ENCODE measurements at places on chromosomes 5 and 9. TPM values are rescaled to one million over a fixed set of nuclear protein-coding genes. Genes with fewer than 3 reads are reported as not detected.

DNA sequence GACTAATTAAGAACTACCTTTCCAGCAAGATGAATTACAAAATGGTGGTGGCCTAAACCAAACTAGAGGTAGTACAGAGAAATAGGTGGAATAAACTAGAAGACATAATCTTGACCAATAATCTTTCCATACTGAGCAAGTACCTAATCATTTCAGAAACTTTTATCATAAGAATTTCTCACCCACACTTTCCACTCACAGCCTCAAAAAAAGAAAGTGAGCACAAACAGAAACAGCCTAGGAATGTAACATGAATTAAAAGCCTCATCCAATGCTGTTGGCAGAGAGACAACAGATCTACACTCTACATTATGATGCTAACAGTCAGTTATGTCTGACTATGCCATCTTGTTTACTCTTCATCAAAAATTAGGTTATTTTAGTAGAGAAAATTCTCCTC, 1.3 kb downstream of the RNF38 start:
- DNase-seq: no peak

SNX2 gene
- 74.2 TPM for total RNA-seq

DNA sequence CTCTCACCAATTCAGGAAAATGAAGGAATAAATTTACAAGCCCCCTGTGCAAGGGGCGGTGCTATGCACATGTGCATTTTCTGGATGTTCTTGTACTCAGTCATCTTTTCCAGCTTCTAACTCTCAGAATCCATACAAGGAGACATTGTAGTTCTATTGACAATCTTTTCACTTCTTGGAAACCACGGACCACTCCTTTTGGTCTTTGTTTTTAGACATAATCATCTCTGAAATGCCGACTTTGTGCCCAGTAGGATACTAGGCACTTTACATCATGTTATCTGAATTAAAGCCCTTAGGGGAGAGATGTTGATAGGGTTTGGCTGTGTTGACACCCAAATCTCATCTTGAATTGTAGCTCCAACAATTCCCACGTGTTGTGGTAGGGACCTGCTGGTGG, 322.6 kb upstream of the WWC1 start:
- no peak for DNase-seq

MGAT1 gene
- total RNA-seq: 24.1 TPM

- no peak for DNase-seq
Measured at GRCh38 chr5:163760498-163760897, 255.1 kb downstream of the MAT2B start.

DNA sequence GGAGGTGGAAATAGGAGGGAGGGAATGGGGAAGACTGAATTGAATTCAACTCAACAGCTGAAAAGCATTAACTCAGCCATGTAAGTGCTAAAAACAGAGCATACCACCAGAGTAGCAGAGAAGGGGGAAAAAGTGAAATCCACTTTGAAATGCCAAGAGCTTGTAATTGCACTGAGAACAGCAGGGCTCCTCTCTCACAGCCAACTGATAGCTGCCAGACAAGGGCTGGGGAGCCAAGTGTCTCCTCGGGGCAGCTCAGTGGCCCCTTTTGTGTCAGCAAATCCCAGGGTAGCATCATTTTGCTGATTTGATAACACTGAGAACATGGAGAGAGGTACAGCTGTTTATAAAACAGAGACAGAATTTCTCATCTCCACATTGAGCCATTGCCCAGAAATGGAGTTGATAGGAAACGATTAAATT, 182.5 kb downstream of the FRMD3 start:
- DNase-seq: no peak

- DNase-seq: no peak
Measured at GRCh38 chr9:76401580-76402354, 7.5 kb upstream of the RFK start.

DNA sequence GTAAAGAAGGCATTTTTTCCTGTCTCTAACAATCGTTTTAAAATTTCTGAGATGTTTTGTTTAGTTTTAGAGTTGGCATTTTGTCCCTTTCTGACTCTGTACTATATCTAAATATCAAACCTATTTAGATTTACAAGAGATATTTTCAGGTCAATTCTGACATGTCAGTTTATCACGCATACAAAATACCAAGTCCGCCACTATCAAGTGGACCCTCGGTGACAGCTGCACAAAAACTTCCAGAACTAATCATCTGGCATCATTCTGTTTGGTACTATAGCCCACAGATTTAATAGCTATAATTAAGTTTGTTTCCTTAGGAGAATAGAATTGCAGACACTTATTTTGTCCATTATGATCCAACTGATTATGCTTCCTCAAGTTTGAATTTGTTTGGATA, 1278.2 kb downstream of the CDH12 start:
- no peak for DNase-seq

DNA sequence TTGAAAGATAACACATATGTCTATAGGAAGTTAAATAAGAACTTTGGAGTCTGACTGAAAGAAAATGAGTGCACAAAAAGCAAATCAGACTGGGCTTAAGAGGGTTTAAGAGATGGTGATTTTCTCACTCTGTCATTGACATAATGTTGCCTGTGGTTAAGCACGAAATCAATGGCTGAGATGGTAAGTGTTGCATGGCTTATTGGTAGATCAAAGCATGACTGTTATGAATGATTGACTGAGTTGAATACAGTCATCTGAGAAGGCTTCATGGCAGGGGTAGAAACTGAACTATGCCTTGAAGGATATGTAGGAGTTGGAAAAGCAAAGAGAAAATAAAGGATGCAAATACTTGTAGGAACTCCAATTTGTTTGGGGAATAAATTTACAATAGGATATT, 136.6 kb downstream of the PLPPR1 start:
- DNase-seq: no peak

Measured in cerebellum (tissue), 4 donors.